ENCODE measurements at places on chromosomes 3 and 15. TPM values are rescaled to one million over a fixed set of nuclear protein-coding genes. Genes with fewer than 3 reads are reported as not detected.

Gene SH2D7
- not detected for total RNA-seq

Gene GOLGA8T
- not detected for total RNA-seq

Gene PRR20G
- not detected for total RNA-seq

Gene APH1B
- 5.8 TPM for total RNA-seq

Gene TICRR
- 23.6 TPM for total RNA-seq

Gene KCNAB1
- total RNA-seq, result 1.4 TPM

Gene ZDHHC23
- total RNA-seq, result 20.9 TPM

Gene POLR2H
- 167 TPM for total RNA-seq

Gene RTP3
- not detected for total RNA-seq

Gene OR5K4
- not detected for total RNA-seq

Gene ACSBG1
- 0.48 TPM for total RNA-seq

Gene XCR1
- 0.18 TPM for total RNA-seq

Gene B3GALNT1
- 17.3 TPM for total RNA-seq

Gene GRAMD1C
- 14.7 TPM for total RNA-seq

Gene KY
- not detected for total RNA-seq
